ENCODE measurements at places on chromosomes 4 and X. TPM values are rescaled to one million over a fixed set of nuclear protein-coding genes. Genes with fewer than 3 reads are reported as not detected.

DNA sequence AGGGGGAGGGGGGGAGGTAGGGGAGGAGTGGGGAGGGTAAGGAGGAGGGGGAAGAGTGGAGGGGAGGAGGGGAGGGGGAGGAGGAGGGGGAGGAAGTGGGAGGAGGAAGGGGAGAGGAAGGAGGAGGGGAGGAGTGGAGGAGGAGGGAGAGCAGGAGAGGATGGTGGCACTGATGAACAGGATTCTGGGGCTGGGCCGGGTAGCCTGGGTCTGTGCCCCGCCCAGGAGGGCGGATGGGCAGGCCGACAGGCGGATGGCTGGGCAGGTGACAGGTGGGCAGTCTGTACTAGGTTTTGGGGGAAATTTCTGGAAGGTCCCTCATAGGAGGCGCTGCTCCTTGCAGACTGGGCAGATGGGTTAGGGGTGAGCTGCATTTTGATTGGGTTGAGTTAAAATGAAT lies 66.0 kb upstream of the ADRA2C start:
- no peaks in the 10 kb centered on the region for H3K36me3 ChIP-seq
- H3K27ac ChIP-seq = no peak overlapping the region
- H3K4me3 ChIP-seq = no peak overlapping the region
- no peak for DNase-seq

DNA sequence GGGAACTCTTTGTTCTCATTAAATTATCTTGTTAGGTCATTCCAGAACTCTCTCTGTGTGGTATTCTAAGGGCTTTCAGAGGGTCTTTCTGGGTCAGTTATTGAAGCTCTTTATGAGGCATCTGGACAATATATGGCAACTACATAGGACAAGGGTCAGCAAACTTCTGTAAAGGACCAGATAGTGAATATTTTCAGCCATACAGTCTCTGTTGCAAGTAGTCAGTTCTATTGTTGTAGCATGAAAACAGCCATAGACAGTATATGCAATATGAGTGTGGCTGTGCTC lies 35.1 kb downstream of the HADH start:
- DNase-seq = no peak
- H3K36me3 ChIP-seq = peaks cover 49% of the 10 kb centered on the region
- H3K4me1 ChIP-seq = peaks cover 11% of the 10 kb centered on the region
- no peaks in the 10 kb centered on the region for H3K27me3 ChIP-seq
- H3K27ac ChIP-seq = no peak overlapping the region

GRCh38 chrX:8323356-8323755 lies 141.3 kb upstream of the VCX3B start:
- H3K36me3 ChIP-seq = no peaks in the 10 kb centered on the region
- no peak overlapping the region for H3K27ac ChIP-seq
- no peak for DNase-seq
- H3K4me3 ChIP-seq = no peak overlapping the region
- H3K4me1 ChIP-seq = no peaks in the 10 kb centered on the region

- peaks cover 29% of the 10 kb centered on the region for H3K36me3 ChIP-seq
- H3K4me3 ChIP-seq = no peak overlapping the region
- H3K4me1 ChIP-seq = no peaks in the 10 kb centered on the region
- no peaks in the 10 kb centered on the region for H3K27me3 ChIP-seq
- no peak overlapping the region for H3K27ac ChIP-seq
- no peak for DNase-seq
Measured at GRCh38 chr4:183670251-183670650, 11.2 kb downstream of the TRAPPC11 start.

GRCh38 chr4:153438916-153439756 lies 27.0 kb upstream of the TMEM131L start:
- no peaks in the 10 kb centered on the region for H3K27me3 ChIP-seq
- peak overlapping the region; percentile 63 for H3K27ac ChIP-seq
- peak; percentile 37 for DNase-seq
- peak overlapping the region; percentile 62 for H3K4me3 ChIP-seq
- H3K4me1 ChIP-seq = peaks cover 26% of the 10 kb centered on the region

DNA sequence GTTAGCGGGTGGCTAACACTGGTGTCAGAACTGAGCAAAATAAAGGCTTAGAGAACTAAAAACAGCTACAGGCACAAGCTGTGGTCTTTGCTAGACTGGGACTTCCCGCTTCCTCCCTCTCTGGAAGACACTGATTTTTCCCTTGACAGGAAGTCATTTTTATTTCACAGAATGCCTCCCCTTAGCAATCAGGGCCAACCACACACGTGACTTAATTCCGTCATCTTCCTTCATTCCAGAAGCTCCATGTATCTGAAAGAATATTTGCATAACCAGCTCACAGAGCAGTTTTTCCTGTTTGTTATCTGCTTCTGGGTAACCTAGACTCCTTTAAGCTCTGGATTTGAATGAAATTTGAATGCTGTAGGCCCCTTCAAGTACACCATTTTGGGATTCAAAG lies 327.5 kb upstream of the FRG1 start:
- no peak overlapping the region for H3K27ac ChIP-seq
- H3K4me1 ChIP-seq = no peaks in the 10 kb centered on the region
- no peak overlapping the region for H3K4me3 ChIP-seq
- no peaks in the 10 kb centered on the region for H3K27me3 ChIP-seq
- no peaks in the 10 kb centered on the region for H3K36me3 ChIP-seq

DNA sequence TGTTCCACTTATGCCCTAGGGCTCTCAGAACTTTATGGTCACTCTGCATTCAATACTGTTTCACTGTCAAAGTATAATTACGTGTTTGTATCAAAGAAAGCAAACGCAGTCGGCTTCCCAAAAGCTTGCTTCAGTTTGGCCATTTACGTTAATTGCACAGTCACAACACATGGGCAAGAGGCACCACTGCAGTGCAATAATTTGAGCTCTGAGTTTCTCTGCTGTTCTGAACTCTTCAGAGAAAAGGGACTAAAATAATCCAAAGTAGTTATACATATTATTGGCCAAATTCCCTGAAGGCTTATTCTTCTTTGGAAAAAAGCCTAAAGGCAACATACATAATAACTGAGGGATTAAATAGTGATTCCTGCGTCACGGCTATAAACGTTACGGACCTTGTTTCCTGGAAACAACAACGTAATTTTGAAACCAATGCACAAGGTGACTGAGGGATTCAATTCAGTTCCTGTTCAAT lies 51.3 kb downstream of the RNF150 start:
- no peaks in the 10 kb centered on the region for H3K36me3 ChIP-seq
- no peaks in the 10 kb centered on the region for H3K27me3 ChIP-seq
- no peak overlapping the region for H3K27ac ChIP-seq
- no peaks in the 10 kb centered on the region for H3K4me1 ChIP-seq
- H3K4me3 ChIP-seq = no peak overlapping the region

- H3K4me3 ChIP-seq = no peak overlapping the region
- H3K27ac ChIP-seq = no peak overlapping the region
- no peak for DNase-seq
- H3K27me3 ChIP-seq = no peaks in the 10 kb centered on the region
- H3K4me1 ChIP-seq = no peaks in the 10 kb centered on the region
Measured at GRCh38 chr4:13905543-13905942, 278.0 kb upstream of the BOD1L1 start.

DNA sequence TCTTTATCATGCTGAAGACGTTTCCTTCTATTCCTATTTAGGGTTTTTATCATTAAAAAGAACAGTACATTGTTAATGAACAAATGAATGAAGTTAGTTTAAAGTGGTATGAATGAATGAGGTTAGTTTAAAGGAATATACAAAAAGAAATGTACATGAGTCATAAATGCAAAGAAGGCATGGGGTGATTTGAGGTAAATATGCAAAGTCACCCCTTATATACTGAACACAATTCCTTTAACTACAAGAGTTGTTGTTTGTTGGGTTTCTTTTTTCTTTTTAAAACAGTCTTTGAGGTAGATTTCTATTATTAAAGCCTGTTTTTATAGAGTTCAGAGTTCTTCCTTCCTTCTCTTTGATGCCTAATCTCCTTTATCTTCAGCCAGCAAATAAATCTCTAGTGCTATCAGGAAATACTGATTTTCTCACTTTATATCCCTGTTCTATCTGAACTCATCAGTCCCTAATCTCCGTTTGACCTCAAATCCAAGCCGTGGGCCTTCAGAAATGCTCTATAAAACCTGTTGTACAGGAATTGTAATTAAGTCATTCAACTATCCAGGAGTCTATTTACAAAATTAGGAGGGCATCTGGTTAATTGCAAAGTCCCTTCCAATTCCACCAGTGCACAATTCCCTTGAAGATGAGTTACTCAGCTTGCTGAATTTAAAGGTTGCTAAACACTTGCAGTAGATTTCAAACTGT lies 31.6 kb upstream of the ABCG2 start:
- H3K27ac ChIP-seq = no peak overlapping the region
- H3K36me3 ChIP-seq = no peaks in the 10 kb centered on the region
- DNase-seq = no peak

DNA sequence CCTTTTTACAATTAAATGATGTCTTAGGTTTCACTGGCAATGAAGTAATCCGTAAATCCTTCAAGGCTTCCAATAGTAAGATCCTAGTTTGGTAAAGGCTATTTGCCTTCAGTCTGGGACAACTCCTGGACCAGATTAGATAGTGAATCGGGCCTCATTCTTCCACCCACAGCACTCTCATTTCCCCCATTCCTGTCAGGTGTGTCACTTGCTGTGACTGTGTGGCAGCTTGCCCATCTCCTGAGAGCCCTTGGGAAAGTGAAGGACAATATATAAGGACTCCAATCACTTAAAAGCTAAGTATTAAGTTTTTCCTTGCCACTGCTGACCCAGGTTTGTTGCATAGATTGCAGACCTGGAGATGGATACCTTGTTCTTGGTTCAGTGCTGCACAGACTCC lies 3.3 kb upstream of the GASK1B start:
- DNase-seq = no peak
- H3K36me3 ChIP-seq = no peaks in the 10 kb centered on the region
- no peak overlapping the region for H3K4me3 ChIP-seq
- no peak overlapping the region for H3K27ac ChIP-seq
- H3K4me1 ChIP-seq = peaks cover 5% of the 10 kb centered on the region

GRCh38 chrX:21408788-21409187 lies 34.6 kb downstream of the CNKSR2 start:
- H3K27ac ChIP-seq = no peak overlapping the region
- no peaks in the 10 kb centered on the region for H3K36me3 ChIP-seq
- no peak overlapping the region for H3K4me3 ChIP-seq
- H3K4me1 ChIP-seq = no peaks in the 10 kb centered on the region
- H3K27me3 ChIP-seq = no peaks in the 10 kb centered on the region
- DNase-seq = no peak

- no peaks in the 10 kb centered on the region for H3K27me3 ChIP-seq
- no peaks in the 10 kb centered on the region for H3K36me3 ChIP-seq
- no peaks in the 10 kb centered on the region for H3K4me1 ChIP-seq
- no peak for DNase-seq
- H3K27ac ChIP-seq = no peak overlapping the region
- no peak overlapping the region for H3K4me3 ChIP-seq
Measured at GRCh38 chrX:68721991-68722860, 74.8 kb downstream of the STARD8 start.

DNA sequence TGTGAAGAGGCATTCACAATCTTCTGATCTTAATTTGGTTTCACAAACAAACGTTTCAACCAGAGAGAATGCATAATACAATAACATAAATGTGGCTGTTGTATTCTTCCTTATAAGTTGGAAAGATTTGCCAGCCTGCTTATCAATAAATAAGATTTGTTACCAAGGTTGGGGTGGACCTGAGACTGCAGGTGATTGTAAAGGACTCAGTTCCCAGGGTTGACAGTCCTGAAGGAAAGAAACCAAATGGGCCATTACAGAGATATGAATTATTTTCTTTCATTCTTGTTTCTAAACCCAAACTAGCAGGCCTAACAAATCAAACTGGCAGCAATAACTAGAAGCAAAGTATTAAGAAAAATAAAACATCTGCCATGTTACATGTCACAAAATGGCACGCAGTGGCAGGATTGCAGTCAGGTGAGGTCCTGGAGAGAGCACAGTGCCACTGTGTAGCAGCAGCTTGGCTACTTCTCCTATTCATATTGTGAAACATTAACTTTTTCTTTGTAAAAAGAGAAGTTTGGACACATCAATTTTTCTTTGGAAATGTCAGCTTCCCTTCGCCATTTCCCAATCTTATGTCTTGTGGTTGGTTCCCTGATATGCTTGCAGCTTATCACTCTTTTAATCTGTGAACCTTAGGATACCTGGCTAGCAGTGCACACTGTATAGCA lies 133.8 kb upstream of the EMCN start:
- no peaks in the 10 kb centered on the region for H3K27me3 ChIP-seq
- no peaks in the 10 kb centered on the region for H3K4me1 ChIP-seq
- no peak overlapping the region for H3K27ac ChIP-seq
- DNase-seq = no peak
- no peaks in the 10 kb centered on the region for H3K36me3 ChIP-seq
- no peak overlapping the region for H3K4me3 ChIP-seq

DNA sequence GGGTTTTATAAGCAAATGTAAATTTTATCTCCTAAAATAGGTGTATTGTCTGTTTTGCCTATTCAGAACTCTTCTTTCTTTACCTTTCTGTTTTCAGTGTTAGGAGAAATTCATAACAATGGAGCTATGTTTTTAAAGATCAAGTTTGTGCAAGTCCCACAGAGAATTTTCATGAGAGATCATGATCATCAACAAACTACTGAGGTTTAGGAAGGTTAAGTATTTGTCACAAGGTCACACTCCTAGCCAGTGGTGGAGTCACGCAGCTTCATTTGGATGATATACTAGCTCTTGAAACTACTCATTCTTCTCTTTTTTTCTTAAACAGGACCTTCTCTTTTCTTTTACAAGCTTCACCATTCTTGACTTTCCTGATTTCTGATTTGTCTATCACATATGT lies 892.6 kb upstream of the FRG1 start:
- H3K4me3 ChIP-seq = no peak overlapping the region
- no peaks in the 10 kb centered on the region for H3K4me1 ChIP-seq
- H3K36me3 ChIP-seq = no peaks in the 10 kb centered on the region
- H3K27ac ChIP-seq = no peak overlapping the region
- H3K27me3 ChIP-seq = no peaks in the 10 kb centered on the region

GRCh38 chrX:65610481-65610880 lies 57.0 kb upstream of the MSN start:
- no peaks in the 10 kb centered on the region for H3K27me3 ChIP-seq
- H3K4me3 ChIP-seq = no peak overlapping the region
- H3K4me1 ChIP-seq = peaks cover 34% of the 10 kb centered on the region

GRCh38 chrX:51614353-51615012 lies 4.2 kb downstream of the CENPVL3 start:
- H3K27me3 ChIP-seq = peaks cover 25% of the 10 kb centered on the region
- no peak for DNase-seq
- H3K27ac ChIP-seq = no peak overlapping the region
- no peak overlapping the region for H3K4me3 ChIP-seq
- no peaks in the 10 kb centered on the region for H3K36me3 ChIP-seq
- H3K4me1 ChIP-seq = peaks cover 5% of the 10 kb centered on the region

- H3K4me3 ChIP-seq = no peak overlapping the region
- H3K27me3 ChIP-seq = no peaks in the 10 kb centered on the region
- H3K27ac ChIP-seq = no peak overlapping the region
- DNase-seq = no peak
- no peaks in the 10 kb centered on the region for H3K36me3 ChIP-seq
- H3K4me1 ChIP-seq = no peaks in the 10 kb centered on the region
Measured at GRCh38 chr4:31307029-31307428, 586.9 kb downstream of the PCDH7 start.

MAGEA2B gene
- not detected for total RNA-seq

AFP gene
- total RNA-seq = not detected

CT55 gene
- total RNA-seq = not detected

SPON2 gene
- 24.6 TPM for total RNA-seq

CFAP99 gene
- 0.08 TPM for total RNA-seq

F8A2 gene
- total RNA-seq = not detected

ABCG2 gene
- total RNA-seq = 1.2 TPM

AFM gene
- not detected for total RNA-seq
